ENCODE measurements at places on chromosomes 11 and 22.

GRCh38 chr11:88484873-88485621, 147.5 kb upstream of the CTSC start:
- DNase-seq = no peak

GRCh38 chr11:93547773-93548172, 4.6 kb upstream of the SMCO4 start:
- DNase-seq = no peak

GRCh38 chr11:85912414-85912813, 57.2 kb downstream of the CCDC83 start:
- no peak for DNase-seq

GRCh38 chr11:86938900-86939880, 16.0 kb downstream of the FZD4 start:
- DNase-seq = no peak

Data from AG04449 (cell line).